ENCODE measurements at places on chromosomes 12 and 14. TPM values are rescaled to one million over a fixed set of nuclear protein-coding genes. Genes with fewer than 3 reads are reported as not detected.

PDE3A gene
- total RNA-seq, result not detected

SDR9C7 gene
- total RNA-seq, result not detected

DNA sequence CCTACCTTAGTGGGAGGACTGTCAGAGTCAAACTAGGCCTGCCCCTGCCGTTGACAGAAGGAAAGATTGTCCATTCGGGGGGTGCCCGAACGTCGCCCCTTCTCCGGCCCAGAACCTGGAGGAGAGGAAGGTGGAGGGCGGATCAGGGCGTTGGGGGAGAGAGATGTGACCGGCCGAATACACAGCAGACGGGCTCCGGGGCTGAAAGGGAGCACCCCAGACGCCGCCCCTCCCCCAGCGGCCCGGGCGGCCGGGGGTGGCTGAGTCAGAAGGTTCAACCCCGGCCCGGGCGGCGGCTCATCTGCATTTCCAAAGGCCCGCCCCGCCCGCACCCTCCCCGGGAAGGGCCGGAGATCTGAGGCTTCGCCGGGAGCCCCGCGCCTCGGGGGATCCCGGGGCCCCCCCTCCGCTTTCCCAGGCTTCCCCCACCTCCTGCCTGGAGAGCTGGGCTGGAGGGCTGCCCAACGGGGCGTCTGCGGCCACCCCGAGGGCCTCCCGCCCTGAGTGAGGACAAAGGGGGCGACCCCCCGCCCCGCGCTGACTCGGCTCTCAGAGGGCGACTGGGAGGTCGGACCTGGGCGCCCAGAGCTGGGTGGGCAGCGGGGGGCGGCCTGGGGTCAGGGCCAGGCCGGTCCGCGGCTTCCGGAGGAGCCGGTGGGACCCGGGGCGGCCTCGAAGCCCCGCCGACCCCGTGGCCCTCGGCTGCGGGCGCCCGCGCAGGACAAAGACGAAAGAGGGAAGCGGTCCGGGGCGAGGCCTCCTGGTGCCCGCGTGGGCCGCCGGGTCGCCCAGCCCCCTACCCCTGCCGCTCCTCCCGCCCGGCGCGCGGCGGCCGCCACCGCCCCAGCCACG is 3.7 kb upstream of the SETD1B start:
- peak; percentile 61 for ATAC-seq

GRCh38 chr12:75317784-75318183 is 12.3 kb downstream of the CAPS2 start:
- no peak for ATAC-seq

GRCh38 chr12:128606051-128606450 is 217.7 kb downstream of the SLC15A4 start:
- ATAC-seq, result no peak

GRCh38 chr14:36751106-36751505 is 89.4 kb downstream of the PAX9 start:
- no peak for ATAC-seq

DNA sequence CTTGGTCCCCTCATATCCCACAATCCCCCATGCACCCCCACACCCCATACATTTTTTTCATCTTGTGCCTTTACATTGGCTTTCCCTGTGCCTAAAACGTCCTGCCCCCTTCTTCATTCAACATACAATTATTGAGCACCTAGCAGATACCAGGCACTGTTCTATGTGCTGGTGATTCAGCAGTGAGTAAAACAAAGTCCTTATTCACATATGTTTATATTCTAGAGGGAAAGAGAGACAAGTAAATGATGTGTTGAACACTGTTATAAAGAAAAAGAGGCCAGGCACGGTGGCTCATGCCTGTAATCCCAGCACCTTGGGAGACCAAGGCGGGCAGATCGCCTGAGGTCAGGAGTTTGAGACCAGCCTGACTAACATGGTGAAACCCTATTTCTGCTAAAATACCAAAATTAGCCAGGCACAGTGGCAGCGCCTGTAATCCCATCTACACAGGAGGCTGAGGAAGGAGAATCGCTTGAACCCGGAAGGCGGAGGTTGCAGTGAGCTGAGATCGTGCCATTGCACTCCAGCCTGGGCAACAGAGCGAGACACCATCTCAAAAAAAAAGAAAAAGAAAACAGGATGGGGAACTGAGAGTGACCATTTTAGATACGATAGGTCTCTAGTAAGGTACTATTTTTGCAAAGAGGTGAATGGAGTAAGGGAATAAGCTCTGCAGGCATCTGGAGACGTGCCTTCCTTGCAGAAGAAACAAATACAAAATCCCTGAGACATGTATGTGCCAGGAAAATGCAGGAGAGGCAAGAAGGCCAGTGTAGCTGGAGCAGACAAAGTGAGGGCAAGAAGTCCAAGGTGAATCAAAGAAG is 12.2 kb downstream of the SLC7A7 start:
- no peak for ATAC-seq

- no peak for ATAC-seq
Measured at GRCh38 chr12:102961466-102961855, 4.0 kb downstream of the ASCL1 start.

DNA sequence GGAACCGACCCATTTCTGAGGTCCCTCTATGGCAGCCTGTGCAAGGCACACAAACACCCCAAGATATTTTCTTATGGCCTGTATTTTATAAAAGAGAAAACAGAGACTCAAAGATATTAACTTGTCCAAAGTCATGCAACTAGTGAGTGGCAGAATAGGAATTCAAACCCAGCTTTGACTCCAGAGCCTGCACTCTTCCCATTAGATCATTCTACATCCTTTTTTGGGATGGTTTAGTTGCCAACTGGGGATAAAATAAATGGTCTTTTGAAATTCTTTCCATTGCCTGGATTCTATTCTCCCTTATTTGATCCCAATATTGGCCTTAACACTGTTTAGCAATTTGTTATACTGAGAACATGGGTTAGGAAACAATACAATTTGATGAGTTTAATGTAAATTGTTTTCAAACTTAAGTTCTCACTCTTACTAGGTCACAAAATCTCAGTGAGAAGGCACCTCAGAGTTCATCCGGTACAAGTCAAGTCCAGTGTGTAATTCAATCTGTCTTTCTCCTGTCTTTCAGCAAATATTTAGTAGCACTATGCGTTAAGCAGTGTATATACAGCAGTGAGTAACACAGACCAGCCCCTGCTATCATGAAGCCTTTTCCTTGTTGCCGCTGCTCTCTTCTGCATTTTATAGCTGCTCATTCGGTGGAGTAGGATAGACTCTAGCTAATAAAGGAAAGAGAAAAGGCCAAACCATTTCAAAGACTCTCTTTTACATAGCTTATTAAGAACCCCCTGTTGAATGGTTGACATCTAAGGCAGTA is 162.1 kb upstream of the IFNG-AS1 start:
- ATAC-seq, result no peak

GRCh38 chr14:44453433-44454171 is 53.5 kb downstream of the FSCB start:
- ATAC-seq, result no peak

DNA sequence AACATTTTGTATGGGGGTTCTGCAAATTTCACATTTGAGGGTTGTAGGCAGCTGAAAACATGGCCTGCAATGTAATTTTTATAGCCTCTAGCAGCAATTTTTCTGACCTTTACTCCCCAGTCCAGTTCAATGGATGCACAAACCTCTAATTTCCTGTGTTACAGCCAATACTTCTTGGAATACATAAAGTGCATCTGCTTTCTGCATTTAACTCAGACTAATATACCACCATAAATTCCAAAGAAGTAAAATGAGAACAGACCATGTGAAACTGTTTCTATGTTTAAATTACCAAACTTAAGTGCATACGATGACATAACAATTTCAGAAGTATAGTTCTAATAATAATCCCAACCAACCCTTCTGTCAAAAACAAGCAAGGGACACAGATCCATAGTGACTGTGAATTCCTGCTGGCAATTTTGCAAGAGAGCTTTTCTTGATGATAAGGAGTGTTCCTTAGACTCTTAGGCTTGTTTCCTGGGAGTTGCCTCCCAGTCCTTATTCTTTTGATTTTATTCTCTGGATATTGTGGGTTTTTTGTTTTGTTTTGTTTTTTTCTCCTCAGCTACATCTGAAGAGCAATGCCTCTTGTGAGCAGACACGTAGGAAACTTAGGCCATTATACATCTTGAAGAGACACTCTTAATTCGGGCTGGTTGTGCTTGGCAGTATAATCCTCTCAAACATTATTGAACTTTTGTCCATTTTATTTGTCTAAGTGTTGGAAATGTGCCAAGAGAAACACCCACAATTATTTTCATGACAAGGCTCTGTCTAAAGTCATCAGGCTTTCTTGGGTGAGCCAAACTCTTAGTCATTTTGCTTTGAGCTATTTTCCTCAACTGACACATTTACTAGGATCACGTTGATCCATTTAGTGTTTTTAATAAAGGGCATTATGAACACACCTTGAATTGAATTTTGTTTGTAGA is 51.3 kb upstream of the RERGL start:
- ATAC-seq, result no peak

DNA sequence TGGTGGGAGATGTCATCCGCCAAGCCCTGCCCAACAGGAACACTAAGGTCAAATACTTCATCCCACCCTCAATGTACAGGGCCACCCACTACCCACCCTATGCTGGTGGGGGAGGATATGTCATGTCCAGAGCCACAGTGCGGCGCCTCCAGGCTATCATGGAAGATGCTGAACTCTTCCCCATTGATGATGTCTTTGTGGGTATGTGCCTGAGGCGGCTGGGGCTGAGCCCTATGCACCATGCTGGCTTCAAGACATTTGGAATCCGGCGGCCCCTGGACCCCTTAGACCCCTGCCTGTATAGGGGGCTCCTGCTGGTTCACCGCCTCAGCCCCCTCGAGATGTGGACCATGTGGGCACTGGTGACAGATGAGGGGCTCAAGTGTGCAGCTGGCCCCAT is 3.5 kb downstream of the B3GNT4 start:
- ATAC-seq, result no peak

- peak; percentile 22 for ATAC-seq
Measured at GRCh38 chr14:75570797-75571196, 7.6 kb upstream of the FLVCR2 start.

GRCh38 chr12:91173124-91173523 is 9.5 kb downstream of the DCN start:
- ATAC-seq, result no peak

DNA sequence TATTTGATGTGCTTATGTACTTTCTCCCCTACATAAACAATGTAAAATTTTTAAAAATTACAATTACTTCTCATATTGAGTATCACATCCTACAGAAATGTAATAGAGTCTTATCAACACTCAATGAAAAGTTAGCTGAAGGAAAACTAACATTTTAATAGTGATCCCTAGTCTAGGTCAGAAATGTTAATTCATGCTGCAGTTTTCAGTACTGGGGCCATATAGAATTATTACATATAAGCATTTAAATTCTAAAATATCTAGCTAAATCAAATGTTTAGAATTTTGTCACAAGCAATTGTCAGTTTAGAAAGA is 37.8 kb downstream of the SLC6A15 start:
- ATAC-seq, result no peak

DNA sequence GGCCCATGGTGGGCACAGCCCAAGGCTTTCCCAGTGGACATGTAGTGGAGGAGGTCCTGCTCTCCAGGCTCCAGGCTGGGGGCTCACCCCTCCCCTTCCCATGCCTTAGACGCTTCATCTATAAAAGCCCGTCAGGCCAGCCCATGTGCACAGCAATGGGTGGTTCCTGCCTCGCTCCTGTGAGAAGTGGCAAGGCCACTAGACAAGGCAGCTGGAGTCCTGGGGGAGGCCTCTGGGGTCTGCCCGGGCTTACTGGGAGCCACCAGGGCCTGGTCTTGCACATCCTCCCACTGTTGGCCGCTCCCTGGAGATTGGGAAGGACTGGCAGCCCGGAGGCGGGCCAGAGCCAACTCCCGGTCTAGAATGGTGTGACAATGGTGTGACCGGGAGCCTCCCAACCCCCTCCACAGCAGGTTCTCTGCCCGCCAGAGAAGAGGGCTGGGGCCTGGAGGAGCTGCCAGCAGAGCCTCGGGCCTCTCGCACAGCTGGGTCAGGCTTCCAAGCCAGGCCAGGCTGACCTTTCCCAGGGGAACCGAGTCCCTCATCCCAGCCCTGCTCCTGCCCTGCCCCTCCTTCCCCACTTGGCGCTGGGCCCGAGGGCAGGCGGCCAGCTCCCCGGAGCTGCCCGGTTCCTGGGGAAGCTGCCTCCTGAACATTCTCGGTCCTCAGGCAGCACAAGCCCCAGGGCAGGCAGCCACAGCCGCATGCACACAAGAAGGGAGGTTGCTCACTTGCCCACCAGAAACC is 97.9 kb downstream of the RFLNA start:
- ATAC-seq, result no peak

- no peak for ATAC-seq
Measured at GRCh38 chr12:19412844-19413243, 26.4 kb upstream of the AEBP2 start.

Data from activated T-helper 17 cell treated with anti-CD3 and anti-CD28 coated beads, Interleukin-2, amount 50 U/mL, for 72 hours (primary cell).